SK-MEL-5 (cell line): ENCODE measurements at places on chromosomes 7 and 10.
A peak's percentile ranks its signal among the peaks of the same experiment; 100 is the strongest.

- DNase-seq, result no peak
Observed at GRCh38 chr10:76581506-76582256, 1055.9 kb downstream of the KCNMA1 start.

DNA sequence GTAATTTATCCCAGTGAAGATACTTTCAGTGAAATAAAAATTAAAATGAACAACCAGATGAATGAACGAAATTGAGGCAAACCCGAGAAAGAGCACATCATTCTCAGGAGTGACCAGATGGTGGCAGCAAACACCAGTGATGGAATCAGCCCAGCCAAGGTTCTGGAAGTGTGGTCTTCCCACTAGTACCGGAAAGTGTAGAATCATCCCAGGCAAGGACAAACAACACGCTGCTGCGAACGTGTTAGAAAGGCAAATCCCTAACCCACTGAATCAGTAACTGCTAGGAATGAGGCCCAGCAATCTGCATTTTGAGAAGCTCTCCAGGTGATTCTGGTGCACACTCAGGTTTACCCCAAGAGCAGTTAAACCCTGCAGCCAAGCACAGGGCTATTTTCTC lies 15.5 kb upstream of the SLC18A3 start:
- peak; percentile 72 for DNase-seq

GRCh38 chr10:32340596-32341180 lies 6.3 kb downstream of the EPC1 start:
- no peak for DNase-seq

GRCh38 chr10:21272643-21273399 lies 252.7 kb downstream of the SKIDA1 start:
- no peak for DNase-seq

DNA sequence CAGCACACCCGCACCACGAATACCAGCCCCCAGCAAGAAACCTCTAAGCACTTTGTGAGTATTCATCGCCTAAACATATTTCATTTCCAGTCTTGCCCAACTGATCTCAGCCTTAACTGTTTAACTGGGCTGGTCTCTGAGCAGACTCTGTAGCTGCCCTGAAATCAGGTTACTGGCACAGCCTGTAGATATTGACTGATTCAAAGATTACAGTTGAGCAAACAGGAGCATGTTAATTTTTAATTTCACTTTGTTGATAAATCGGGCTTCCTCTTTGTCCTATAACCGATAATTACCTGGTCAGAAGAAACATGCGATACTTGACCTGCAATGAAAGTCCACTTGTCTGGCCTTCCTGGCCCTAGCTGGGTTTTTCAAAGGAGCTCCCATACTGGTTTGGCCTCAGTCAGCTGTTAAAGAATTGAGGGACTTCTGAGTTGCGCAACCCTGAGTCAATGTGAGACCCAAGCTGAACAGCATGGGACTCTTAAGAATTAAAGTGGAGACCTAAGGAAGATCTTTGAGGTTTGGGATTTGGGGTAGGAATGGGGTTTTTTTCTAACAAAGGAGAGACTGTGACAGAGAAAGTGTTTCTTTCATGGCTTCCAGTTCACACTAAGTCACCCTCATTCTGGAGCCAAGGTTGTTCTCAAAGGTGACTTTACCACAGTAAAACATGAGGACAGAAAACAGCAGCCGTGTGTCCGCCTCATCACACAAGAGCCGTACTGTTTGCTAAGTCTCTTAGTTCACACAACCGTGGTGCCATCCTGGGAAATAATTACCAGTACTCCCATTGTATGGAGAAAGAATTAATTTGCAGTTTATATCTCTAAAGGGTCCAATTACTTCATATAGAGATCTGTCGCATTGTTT lies 75.9 kb downstream of the PPP1R3C start:
- peak; percentile 20 for DNase-seq

DNA sequence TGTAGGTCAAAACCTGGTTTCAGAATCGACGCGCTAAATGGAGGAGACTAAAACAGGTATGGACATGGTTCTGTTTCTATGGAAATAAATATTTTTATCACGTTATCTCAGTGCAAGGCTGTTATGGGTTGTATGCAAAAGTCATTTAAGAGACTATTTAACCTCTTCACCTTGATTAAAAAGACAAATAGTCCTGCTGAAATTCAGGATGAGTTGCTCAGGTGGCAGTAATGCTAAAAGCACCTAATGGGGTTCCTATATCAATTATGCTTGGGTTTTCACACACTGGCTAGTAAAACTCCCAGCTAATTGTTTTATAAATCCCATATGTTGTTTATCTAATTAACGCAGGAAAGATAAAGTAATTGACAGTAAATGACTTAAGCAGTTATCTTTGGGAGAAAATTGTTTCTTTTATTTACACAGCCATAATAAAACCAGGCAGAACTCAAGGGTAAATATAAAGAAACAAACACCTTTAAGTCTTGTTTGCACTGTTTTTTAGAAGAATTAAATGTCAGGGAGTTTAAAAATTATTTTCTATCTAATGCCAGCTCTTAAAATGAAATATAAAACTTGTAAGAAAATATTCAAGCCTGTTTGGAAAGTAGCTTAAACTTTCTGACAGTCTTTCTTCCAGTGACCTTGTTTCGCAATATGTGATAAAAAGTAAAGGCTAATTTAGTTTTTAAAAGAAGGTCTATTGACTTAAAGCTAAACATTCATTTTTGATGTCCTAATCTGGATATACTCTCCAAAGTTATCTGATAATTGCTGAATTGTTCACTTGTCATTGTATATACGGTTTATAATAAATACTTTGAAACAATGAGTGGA lies 3.2 kb downstream of the HHEX start:
- no peak for DNase-seq

- DNase-seq, result no peak
Observed at GRCh38 chr10:97124211-97124610, 61.5 kb downstream of the SLIT1 start.

DNA sequence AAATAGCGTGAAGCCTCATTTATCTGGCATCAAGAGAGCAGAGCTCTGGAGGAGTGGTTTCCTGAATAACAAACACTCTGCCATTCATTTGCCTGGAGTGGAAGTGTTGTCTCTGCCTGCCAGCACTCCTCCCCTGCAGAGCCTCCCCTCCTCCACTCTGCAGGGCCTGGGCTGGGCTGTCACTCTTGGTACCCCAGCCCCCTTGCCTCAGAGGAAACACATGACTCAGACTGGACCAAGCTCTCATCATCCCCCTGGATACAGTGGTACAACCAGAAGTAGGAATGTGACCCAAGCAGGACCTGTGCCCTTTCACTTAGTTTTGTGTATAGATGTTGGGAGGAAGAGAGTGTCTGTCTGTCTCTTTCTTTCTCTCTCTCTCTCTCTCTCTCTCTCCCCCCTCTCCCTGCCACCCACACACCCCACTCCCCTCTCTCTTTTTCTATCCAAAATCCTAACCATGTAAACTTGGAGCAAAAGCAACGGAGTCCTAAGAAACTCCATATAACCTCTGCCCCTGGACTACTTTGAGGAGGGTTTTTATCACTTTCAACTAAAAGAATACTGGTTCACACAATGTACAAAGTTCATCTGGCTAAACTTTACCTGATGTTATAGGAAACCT lies 43.9 kb downstream of the DOCK4 start:
- peak; percentile 43 for DNase-seq

GRCh38 chr7:39720586-39720985 lies 97.2 kb downstream of the RALA start:
- no peak for DNase-seq

GRCh38 chr10:113006656-113007342 lies 56.8 kb downstream of the TCF7L2 start:
- no peak for DNase-seq

GRCh38 chr7:50664461-50664922 lies 99.3 kb upstream of the DDC start:
- peak; percentile 19 for DNase-seq

GRCh38 chr10:31974434-31975124 lies 45.9 kb upstream of the ARHGAP12 start:
- DNase-seq, result no peak

DNA sequence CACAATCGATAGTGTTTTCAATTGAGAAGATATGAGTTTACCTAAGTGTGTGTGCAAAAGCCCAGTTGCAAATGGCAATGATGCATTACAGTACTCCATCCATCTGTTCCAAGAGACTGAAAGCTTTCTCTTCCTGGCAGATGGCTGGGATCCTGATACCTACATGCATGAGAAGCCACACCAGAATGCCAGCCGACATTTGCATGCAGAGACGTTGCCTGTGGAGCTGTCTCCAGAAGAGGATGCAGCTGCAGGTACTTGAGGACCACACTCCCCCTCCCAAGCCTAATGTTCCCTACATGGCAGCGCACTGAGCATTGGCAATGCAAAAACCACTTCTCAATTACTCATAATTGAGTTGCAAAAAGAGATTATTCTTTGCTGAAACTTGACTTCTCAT lies 332.1 kb downstream of the WDR11 start:
- no peak for DNase-seq

DNA sequence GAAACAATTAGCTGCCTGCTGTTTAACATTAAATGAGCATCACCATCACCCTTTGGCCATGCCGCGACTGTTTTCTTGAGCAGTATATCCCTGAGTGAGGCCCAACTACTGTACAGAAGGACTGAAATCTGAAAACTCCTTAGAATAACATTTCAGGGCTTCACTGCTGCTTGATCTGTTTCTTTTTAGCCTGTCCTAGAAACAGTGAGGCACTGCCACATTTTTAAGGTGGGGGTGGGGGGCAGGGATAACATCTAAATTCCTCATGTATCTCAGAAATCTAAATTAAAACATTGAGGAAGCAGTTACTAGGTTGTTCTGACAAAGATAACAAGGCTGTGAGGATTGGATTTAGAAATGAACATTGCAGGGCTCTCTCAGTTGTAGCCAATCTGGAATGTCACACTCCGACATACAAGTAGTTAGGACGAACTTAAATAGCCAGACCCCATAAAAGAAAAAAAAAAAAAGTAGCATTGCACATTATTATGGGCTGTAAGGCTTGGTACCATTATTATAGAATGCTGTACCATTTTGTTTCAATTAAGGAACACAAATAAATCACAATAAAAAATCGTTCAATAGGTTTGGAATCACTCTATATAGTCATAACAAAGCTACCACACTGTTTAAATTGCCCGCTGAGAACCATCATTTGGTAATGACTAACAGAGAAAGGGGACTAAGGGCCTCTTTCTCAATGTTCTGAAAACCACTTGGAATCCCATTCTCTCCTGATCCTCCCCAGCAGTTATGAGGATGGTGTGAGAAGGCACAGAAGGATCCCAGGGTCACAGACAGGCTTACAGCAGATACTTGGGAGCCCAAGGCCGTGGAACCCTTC lies 256.1 kb downstream of the INHBA start:
- DNase-seq, result no peak

DNA sequence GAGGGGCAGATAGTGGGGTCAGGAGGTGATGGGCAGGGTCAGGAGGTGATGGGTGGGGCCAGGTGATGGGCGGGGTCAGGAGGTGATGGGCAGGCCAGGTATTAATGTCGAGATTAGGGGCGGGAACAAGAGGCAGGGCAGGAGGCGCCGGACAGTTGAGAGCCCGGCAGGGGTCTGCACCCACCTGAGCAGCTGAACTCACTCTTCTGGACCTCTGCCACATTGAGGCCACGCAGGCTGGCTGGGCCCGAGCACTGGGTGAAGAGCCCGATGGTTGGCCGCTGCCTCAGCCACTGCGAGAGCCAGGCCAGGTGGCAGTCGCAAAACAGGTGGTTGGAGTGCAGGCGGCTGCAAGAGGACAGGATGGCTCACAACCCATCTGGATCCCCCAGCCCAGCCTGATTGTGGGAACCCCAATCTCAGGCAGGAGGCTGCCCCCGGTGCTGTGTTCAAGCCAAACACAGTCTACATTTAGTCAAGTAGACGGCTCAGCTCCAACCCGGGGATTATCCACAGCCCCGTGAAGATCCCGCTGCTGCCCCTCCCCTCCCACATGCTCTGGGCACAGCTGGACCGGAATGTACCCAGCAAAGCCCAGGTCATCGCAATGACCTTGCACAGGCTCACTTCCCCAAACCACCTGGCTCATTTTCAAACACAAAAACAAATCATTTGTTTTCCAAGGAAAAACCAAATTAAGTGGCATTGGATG lies 122.3 kb downstream of the SLIT1 start:
- DNase-seq, result no peak

DNA sequence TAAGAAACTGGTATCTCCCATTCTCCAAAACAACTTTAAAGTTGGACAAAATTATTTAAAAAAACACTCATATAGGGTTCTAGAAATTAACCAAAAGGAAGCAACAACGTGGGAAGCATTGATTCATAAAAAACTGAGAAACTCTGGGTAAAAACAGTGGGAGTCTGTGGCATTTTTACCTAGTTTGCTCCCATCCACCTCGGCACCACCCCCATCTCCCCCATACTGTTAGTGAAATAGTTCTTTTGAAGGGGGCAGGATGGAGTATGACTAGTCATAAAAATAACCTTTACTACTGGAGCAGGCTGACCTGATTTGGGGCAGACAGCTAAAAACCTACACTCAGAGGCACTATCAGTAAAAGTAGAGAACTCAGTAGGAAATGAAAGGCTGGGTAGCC lies 123.2 kb downstream of the AVL9 start:
- DNase-seq, result no peak

DNA sequence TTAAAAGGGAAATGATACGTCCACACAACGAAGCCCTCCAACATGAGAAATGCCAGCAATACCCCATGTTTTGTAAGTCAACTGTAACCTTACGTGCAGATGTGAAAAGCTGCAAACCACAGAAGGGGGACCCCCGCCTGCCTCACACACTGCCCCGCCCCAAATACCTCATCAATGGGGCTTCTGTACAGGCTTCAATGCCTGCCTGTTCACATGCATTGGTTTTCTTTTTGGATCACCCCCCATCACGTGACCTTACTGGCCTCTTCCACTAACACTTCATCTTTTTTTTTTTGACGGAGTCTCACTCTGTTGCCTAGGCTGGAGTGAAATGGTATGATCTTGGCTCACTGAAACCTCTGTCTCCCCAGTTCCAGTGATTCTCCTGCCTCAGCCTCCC lies 224.0 kb downstream of the TNS3 start:
- DNase-seq, result peak; percentile 54

- DNase-seq, result no peak
Observed at GRCh38 chr7:14606101-14606500, 296.4 kb downstream of the DGKB start.

GRCh38 chr10:32795598-32796183 lies 162.3 kb downstream of the ITGB1 start:
- peak; percentile 33 for DNase-seq

DNA sequence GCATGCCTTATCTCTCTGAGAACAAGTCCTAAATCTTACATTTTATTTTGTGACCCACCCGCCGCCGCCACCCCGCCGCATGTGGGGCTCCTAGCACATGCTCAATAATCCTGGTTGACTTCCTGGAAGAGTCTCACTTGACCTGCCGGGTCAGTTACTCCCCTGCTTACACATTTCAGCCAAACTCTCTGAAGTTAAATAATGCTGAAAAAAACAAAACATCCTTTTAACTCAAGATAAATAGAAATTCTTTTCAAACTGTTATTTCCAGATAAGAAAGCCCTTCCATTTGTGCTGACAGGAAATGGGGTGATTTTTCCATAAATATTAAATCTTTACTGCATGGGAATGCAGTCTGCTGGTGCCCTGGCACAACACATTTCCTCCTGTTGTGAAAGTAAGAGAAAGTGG lies 123.5 kb downstream of the ABLIM1 start:
- no peak for DNase-seq

- no peak for DNase-seq
Observed at GRCh38 chr10:34359435-34359813, 455.7 kb downstream of the PARD3 start.
